ENCODE measurements at places on chromosomes 1 and 21.

GRCh38 chr1:52836035-52836434 is 6.5 kb upstream of the ZYG11A start:
- no peak for DNase-seq

DNA sequence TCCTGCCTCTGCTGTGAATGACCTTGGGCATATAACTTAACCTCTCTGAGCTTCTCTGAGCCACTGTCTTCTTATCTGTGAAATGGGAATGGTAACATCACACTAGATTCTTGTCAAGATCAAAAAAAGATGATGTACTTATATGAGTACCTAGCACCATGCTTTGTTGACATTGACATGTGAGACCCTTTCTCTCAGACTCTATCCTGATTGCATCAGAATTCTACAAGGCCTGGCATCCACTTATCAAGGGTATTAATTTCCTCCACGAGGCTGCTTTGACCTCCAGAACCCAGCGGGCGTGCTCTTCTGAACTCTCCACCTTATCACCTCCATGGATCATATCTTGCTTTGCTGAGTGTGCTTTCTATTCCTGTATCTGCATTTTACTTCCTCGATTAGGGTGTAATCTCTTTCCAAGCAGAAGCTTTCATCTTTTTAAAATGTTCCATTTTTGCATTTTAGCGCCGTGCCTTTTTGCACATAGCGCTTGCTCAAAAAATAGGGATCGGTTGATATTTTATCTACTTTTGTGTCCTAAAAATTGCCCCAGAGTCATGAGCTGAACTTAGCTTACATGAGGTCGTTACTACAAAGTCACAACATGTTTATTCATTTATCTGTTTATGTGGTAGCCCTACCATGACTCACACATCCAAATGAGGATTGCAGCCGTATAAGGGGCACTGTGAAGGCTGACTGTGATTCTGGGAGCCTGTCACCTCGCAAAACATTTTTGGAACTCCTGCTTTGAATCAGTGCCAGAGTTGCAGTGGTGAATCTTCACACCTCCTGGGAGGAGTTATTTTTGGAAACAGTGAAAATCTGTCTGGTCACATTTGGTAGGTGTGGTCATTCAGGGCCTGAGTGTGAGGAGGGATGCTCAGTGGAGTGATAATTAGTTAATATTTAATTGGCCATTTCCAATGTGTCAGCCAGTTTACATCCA is 63.2 kb downstream of the IER5 start:
- DNase-seq = no peak

DNA sequence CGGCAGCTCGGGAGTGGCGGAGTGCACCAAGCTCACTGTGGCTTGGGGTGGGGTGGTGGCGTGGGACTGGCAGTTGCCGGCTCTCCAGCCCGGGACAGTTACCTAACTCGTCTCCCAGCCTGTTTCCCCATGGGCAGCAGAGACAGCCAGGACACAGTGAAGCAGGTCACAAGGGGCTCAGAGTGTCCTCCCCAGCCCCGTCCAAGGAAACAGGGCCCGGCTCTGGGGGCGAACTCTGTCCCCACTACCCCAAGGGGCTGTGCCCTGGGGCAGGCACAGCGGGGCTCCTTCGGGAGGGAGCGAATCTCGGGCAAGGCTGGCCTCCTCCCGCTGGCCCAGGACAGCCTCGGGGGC is 759 bp downstream of the GPR157 start:
- DNase-seq = no peak

DNA sequence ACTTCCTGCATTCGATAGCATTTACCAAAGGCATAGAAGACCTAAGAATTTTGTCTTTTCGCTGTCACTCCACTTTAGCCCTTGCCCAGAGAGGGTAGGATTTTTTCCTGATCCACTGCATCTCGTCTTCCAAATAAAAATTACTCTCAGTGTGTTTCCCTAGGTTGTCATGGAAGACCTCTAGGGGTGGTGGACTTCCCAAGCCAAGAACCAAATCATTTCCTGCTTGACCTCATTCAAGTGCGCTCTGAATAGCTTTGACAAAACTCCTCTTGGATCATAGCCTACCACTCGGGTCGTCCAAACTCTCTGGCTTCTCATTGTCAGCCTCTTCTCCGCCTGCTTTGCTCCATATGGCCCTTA is 431 bp upstream of the C1orf52 start:
- no peak for DNase-seq

DNA sequence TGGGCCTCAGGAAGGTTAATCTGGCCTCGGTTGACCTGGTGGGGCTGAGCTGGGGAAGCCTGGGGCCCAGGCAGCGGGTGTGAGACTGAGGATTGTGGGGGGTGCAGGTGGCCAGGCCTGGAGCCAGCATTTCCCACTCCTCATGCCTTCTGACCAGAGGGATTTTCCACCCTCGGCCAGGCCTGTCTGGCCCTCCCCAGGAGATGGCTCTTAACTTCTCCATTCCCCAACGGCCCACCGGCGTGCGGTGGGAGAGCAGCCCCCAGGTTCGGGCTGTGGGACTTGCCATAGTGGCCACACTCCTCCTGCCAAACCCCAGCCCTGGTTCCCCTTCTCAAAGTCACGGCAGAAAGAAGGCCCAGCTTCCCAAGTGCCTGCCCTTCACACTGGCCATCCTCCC is 126.5 kb upstream of the RUNX3 start:
- no peak for DNase-seq

DNA sequence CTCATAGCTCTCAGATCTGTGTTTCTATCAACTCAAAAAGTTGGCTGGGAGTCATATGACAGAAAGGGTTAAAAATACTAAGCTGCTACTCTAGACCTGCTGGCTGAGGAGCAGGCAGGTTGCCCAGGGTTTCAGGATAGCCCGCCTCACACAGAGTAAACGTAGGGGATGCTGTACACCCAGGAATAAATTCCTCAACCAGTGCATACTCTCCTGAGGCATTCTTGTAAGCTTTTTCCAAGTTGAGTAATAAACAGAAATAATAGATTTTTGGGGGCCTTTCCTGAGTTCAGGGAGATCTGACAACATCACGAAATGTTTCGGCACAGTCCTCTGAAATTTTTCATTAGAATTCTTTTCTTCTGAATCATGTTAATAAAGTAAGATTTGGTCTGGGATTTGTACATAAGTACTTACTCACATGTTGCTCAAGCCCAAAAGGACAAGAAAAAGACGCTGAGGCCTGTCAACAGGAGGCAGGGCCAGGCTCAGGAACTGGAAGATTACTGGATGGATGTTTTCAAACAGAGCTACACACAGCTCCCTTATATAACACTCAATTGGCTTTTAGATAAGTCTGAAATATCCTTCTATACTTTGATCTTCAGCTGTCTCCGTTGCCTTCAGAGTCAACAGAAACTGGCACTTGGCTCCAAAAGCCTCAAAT is 41.0 kb downstream of the TGFBR3 start:
- DNase-seq = no peak

DNA sequence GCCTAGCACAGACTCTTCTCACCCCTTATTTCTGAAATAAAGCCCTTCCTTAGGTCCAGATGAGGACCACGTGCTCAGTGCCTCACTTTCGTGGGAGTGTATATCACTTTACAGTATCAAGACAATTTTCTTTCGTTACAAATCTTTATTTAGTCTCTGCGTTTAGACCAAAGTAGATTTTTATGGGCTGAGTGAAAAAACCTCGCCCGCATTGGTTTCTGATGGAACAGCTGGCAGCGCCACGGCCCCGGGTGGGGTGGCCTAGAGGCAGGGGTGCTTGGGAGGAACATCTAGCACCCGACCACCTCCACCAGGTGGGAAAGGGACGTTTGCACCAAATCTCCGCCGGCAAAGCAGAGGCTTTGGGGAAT is 7.6 kb downstream of the SIM2 start:
- no peak for DNase-seq

DNA sequence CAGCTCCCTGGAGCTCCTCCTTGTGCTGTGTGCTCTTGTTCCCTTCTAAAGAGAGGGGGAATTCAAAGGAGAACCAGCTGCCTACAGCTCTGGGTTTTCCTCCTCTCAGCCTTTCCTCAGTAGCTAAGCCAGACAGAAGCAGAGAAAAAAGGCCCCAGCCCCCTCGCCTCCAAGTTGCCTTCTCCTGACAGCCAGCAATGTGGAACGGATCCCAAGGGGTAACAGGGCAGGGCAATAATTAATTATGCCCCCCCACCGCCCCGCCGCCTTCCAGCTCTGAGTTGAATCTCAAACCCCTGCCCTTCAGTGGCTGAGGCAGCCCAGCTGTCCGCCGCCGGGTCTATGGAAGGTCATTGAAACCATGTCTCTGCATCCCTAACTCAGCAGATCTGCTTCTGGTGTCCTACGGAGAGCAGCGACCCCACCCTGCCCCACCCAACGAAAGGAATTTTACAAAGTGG is 69.0 kb upstream of the GOLT1A start:
- no peak for DNase-seq

- no peak for DNase-seq
Measured at GRCh38 chr1:160204526-160205241, 500 bp upstream of the PEA15 start.

GRCh38 chr1:41507110-41507720 is 22.7 kb upstream of the EDN2 start:
- no peak for DNase-seq

DNA sequence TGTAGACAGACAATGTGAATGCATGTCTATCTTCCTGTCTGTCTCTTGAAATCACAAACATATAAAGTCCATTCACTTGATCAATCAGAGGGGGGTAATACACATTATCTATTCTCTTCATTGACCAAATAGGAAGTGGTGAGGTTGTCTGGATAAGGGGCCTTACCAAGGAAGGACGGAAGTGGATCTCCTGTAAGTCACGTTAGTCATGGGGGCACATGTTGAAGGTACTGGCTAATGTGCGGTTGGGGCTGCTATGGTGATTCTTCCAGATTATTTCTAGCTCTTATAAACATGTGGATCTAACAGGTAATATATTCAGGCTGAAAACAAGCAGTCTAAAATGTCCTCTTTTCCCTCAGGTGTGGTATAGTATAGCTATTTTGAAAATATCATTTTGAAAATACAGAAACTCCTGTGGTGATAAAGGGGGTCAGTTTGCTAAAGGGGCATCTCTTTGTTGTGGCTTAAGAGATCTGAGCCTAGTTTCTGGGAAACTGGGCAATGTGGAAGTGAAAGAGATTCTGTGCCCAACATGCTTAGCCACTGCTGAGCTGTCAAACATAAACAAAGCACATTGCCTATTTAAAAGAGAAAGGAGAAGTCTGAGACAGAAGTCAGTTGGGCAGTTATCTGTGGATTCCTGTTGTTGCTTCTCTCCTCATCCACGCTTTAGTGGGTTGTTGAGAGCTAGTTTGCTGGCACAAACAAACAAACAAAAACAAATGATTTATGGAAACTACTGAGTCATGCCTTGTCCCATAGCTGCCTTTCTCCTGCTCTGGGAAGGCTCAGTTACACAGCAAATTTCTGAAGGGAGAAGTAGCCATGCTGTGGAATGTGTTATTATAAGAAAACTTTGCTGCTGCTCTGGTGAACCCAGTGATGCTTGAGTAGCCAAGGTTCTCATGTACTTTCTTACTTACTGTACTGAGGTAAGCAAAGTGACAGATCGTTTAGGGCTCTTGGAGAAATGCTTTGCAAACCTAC is 166.9 kb downstream of the HLX start:
- no peak for DNase-seq

DNA sequence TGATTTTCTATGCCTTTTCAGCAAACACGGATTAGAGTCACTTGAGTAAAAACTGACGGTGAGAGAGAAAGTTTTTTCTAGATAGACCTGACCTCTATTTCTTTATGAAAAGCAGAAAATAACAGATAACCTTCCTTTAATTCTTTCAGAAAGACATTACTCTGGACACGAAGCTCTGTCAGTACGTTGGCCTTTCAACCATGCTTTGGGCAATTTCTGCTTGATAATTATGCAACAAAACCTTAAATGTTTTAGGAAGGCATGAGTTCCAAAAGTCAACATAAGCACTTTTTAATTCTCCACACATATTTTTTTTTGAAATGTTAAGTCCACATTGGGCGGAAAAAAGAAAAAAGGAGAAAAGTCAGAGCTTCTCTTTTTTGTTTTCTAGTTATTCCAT is 137.8 kb downstream of the AKT3 start:
- DNase-seq = no peak

- DNase-seq = no peak
Measured at GRCh38 chr1:68558321-68559026, 61.6 kb upstream of the DEPDC1 start.

DNA sequence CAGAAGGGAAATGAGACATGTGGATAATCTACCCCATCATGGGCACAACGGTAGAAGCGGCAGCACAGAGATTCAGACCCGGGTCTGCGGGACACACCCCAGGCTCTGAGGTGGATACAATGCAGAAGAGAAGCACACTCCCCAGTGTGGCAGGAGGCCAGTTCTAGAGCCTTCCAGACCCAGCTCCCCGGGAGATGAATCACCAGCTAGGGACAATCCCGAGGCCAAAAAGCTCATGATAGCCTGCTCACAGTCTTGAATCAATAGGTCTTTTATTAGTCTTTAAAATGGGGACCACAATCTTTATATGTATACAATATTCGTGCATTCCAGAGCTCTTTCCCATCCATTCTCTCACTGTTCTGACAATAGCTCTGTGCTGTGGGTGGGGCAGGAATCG is 57.3 kb upstream of the DIRAS3 start:
- no peak for DNase-seq

GRCh38 chr1:226618380-226618779 is 69.8 kb downstream of the STUM start:
- DNase-seq = no peak

DNA sequence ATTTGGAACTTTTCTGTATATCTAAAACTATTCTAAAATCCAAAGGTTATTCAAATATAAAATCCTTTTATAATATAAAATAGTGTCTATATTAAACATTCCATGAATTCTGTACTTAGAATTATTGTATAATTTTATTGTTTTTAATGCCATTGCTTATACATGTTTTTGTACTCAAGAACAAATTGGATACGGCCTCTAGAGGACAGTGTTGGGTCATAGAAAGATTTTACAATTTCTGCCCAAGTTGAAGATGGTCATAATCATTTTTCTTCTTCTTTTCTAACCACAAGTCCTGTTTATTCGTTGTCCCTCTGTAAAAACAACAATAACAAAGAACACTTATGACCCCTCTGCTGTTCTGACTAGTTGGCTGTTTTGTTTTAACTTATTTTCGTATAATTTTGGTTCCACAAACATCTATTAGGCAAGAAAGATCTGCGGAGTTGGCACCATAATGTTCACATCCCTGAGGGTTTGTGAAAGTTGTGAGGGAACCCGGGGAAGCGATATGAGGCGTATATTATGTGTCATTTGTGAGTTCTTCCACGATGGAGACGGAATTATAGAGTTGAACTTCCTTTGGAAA is 75.7 kb upstream of the KIF26B start:
- no peak for DNase-seq

- DNase-seq = no peak
Measured at GRCh38 chr1:225855503-225856300, 26.5 kb downstream of the TMEM63A start.

DNA sequence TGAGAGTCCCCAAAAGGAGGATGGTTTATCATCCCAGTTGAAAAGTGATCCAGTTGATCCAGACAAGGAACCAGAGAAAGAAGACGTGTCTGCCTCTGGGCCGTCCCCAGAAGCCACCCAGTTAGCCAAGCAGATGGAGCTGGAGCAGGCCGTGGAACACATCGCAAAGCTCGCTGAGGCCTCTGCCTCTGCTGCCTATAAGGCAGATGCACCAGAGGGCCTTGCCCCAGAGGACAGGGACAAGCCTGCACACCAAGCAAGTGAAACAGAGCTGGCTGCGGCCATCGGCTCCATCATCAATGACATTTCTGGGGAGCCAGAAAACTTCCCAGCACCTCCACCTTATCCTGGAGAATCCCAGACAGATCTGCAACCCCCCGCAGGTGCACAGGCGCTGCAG is 43.3 kb downstream of the ZBTB17 start:
- no peak for DNase-seq

GRCh38 chr1:30405631-30406212 is 317.7 kb downstream of the MATN1 start:
- peak; percentile 23 for DNase-seq

GRCh38 chr1:233024199-233024598 is 73.8 kb downstream of the NTPCR start:
- no peak for DNase-seq
